CD8-positive, alpha-beta memory T cell (primary cell): ENCODE measurements at places on chromosomes 2 and 18. TPM values are rescaled to one million over a fixed set of nuclear protein-coding genes. Genes with fewer than 3 reads are reported as not detected.

Gene DOK6
- total RNA-seq: not detected

Gene PAIP2B
- 2.3 TPM for total RNA-seq

Gene TMEM200C
- total RNA-seq: not detected

Gene MAB21L4
- total RNA-seq: not detected

Gene PXDN
- 1.00 TPM for total RNA-seq

- no peaks in the 10 kb centered on the region for H3K27me3 ChIP-seq
- no peaks in the 10 kb centered on the region for H3K4me1 ChIP-seq
- no peak overlapping the region for H3K4me3 ChIP-seq
Observed at GRCh38 chr2:134780972-134781371, 57.4 kb upstream of the ACMSD start.

- peaks cover 5% of the 10 kb centered on the region for H3K36me3 ChIP-seq
- peaks cover 41% of the 10 kb centered on the region for H3K4me1 ChIP-seq
- no peak for DNase-seq
- H3K4me3 ChIP-seq: no peak overlapping the region
- H3K27me3 ChIP-seq: no peaks in the 10 kb centered on the region
- H3K27ac ChIP-seq: no peak overlapping the region
Observed at GRCh38 chr2:105828558-105828957, 83.8 kb downstream of the NCK2 start.

- no peak overlapping the region for H3K27ac ChIP-seq
- no peaks in the 10 kb centered on the region for H3K27me3 ChIP-seq
- DNase-seq: no peak
- H3K4me3 ChIP-seq: no peak overlapping the region
Observed at GRCh38 chr2:191910518-191910917, 63.6 kb upstream of the CAVIN2 start.

DNA sequence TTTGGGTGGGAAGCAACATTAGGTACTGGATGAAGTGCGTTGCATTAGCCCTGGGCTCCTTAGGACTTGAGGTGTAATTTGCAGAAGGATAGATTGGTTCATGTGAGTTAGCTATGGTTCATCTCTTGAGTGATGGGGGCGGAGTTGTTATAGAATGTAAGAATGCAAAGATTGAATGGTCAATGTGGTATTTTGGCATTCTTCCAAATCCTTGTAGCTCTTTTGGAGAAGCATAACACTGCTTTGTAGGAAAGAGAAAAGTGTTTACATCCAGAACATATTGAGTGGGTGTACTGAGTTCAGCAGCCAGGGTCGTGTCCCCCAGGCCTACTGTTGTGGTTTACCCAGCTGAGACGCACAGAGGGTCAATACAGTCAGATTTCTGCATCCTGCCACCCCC, 173.5 kb downstream of the FMNL2 start:
- no peak overlapping the region for H3K27ac ChIP-seq
- no peaks in the 10 kb centered on the region for H3K4me1 ChIP-seq
- no peak overlapping the region for H3K4me3 ChIP-seq

DNA sequence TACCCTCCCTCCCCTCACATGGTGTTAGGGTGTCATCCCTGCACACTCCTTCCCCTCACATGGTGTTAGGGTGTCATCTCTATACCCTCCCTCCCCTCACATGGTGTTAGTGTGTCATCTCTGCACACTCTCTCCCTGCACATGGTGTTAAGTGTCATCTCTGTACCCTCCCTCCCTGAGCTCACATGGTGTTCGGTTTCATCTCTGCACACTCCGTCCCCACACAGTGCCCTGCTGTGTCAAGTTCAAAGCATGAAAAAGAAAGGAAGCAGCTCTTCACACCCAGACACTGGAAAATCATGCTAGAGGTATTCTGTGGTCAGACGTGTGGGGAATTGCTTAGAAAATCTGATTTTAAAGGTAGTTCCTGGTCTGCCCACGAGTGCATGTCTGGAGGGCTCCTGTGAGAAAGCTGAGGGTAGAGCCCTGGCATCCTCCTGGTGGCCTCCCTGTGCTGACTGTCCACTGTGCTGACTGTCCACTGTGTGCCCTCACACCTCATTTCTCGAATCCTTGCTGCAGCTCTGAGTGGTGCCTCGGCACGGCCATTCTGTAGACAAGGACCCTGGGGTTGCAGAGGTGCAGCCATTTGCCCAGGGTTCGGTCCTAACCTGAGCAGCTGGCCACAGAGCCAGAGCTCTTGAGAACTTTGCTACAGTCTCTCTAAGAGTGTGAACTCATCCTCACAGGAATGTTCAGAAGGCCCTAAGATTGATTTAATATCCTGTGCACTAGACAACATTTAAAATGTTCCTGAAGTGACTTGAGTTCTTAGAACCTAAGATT, 69.1 kb upstream of the NFATC1 start:
- no peak overlapping the region for H3K4me3 ChIP-seq
- no peaks in the 10 kb centered on the region for H3K27me3 ChIP-seq
- no peak overlapping the region for H3K27ac ChIP-seq
- no peaks in the 10 kb centered on the region for H3K36me3 ChIP-seq
- DNase-seq: no peak
- peaks cover 9% of the 10 kb centered on the region for H3K4me1 ChIP-seq

DNA sequence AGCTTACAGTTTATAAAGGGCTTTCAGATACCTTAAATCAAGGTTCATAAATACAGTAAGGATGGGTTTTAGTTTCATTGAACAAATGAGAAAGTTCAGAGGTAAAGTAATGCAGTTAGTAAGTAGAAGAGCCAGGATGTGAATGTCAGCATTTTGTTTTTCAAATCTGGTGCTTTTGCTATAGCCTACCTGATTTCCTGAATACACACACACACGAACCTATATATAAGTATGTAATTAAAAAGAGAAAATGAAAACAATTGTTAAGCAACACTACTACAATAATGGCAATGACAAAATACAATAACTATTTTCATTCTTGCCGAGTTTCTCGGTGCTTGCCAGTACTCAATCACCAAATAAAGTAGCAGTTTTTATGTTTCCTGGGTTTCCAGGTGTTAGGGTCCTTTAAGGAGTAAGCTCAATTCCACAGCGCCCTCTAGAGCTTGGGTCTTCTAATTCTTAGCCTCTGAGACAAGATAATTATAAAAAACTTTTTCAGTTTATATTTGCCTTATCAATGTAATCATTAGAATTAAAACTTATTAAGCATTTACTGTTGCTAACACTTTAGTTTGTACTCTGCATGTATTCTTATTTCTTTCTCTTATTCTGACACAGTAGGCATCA, 512.9 kb upstream of the ACVR2A start:
- no peak overlapping the region for H3K4me3 ChIP-seq
- no peaks in the 10 kb centered on the region for H3K4me1 ChIP-seq
- no peak for DNase-seq

GRCh38 chr2:219178377-219179175, 501 bp downstream of the RETREG2 start:
- peaks cover 46% of the 10 kb centered on the region for H3K36me3 ChIP-seq
- DNase-seq: peak; percentile 47
- H3K27ac ChIP-seq: peak overlapping the region; percentile 85
- no peaks in the 10 kb centered on the region for H3K27me3 ChIP-seq
